ENCODE measurements at places on chromosomes 2 and 18. TPM values are rescaled to one million over a fixed set of nuclear protein-coding genes. Genes with fewer than 3 reads are reported as not detected.

- no peak for DNase-seq
Observed at GRCh38 chr2:37132914-37133313, 23.9 kb downstream of the EIF2AK2 start.

DNA sequence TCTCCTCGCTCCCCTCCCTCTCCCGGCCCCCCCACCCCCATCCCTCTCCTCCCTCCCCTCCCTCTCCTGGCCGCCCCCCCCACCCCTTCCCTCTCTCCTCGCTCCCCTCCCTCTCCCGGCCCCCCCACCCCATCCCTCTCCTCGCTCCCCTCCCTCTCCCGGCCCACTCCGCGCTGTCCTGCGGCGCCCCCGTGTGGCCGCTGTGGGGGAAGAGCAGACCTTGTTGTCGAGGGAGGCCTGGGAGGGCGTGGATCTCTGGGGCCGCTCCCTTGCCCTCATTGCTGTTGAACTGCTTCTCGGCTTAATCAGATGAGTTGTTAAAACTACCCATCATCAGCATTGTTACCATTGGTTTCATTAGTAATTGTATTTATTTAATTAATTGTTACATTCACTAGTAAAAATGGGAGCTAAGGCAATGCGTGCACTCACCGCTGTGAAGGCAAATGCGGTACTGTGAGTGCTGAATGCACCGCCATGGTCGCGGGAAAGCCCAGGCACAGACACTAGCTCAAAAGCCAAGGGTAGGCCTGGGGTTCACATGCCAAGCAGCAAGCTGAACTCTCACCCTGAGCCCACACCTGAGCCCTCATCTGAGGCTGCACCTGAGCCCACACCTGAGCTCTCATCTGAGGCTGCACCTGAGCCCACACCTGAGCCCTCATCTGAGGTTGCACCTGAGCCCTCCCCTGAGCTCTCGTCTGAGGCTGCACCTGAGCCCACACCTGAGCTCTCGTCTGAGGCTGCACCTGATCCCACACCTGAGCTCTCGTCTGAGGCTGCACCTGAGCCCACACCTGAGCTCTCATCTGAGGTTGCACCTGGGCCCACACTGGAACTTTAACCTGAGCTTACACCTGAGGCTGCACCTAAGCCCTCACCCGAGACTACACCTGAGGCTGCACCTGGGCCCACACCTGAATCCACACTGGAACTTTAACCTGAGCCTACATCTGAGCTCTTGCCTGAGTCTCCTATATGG, 8.8 kb downstream of the RTP5 start:
- DNase-seq: no peak

Gene LYG2
- polyA plus RNA-seq: 0.24 TPM

- DNase-seq: no peak
Observed at GRCh38 chr2:32591669-32592463, 36.0 kb upstream of the TTC27 start.

DNA sequence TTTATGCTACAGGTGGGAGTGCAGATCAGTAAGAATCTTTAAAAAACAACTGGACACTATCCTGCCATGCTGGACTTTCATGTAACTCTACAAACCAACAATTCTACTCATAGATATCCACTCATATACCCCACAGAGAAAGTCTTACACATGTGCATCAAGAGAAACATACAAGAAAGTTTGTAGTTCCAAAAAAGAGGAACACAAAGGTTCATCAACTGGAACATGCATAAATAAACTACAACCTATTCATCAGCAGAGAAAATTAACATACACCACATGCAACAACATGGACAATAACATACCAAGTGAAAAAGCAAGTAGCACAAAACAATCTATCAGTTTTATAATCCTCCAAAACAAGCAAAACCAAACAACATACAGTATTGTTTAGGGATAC, 17.0 kb downstream of the TCF4 start:
- DNase-seq: no peak

Data from right renal cortex interstitium (tissue), 3 donors.